Kidney tubule cell (primary cell): ENCODE measurements at places on chromosomes 3 and 15.

GRCh38 chr3:130488288-130488687, 28.7 kb upstream of the COL6A6 start:
- no peak for DNase-seq

GRCh38 chr3:57112206-57112605, 51.7 kb downstream of the SPATA12 start:
- no peak for DNase-seq

GRCh38 chr3:108328821-108329486, 32.6 kb downstream of the HHLA2 start:
- DNase-seq = peak; percentile 14

DNA sequence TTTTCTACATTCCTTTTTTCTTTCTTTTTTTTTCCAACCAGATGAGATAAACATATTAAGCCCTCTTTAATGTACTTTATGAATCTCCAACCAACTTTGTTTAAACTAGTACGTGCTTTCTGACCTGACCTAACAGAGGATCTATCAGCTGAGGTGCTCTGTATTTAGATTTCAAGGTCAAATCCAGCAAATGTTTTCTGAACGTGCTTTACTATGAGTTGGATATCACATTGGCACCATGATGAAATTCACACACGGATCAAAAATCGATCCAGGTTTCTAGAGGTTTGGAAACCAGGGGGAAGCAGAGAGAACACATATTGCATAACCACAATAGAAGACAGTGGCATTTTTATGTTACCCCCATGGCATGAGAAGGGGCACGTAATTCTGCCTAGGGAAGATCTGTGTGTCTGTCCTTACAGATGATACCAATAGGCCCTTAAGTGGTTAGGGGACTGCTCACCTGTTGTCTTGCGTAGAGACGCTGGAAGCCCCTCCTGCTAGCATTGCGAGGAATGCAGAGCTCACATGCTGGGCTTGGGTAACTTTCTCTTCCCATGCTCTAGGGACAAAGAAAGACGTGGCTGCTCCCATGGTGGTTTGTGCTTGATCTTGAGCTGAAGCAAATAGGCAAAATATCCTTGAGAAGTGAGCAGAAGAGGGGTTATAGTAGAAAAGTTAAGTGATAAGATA, 59.3 kb upstream of the ABHD10 start:
- no peak for DNase-seq

GRCh38 chr15:63553388-63553791, 43.8 kb upstream of the FBXL22 start:
- DNase-seq = peak; percentile 96

GRCh38 chr15:77034695-77035489, 36.0 kb downstream of the TSPAN3 start:
- no peak for DNase-seq

DNA sequence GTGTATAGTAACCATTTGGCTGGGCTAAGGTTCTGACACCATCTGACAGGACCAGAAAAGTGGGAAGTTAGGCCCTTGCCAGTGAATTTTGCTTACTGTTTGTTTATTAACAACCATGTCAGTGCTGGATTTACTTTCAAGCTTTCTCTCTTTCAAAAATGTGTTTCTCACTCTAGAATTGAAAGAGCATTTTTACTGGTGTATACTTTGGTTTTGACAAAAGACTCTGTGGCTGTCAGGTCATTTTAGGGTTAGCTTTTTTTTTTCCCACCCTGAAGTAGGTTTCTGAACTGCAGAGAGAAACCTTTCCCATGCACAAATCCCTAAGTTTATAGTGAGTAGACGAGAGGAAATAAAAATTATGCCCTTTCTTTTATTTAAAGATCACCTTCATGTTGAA, 230.0 kb upstream of the TBC1D5 start:
- no peak for DNase-seq

DNA sequence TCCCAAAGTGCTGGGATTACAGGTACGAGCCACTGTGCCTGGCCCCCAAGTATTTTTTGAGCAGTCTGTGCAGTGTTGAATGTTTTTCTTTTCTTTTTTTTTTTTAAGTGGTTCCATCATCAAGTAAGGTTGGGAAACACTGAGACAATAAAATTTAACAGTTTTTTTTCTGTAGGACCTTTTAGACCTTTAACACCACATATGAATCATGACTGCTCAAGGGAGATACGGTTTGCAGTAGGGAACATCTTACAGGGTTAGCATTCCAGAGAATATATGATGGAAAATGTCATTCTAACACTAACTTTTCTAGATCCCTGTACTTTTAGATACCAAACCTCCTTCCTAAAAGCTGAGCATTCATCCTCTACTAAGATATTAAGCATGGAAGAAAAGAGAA, 41.7 kb downstream of the SNX4 start:
- no peak for DNase-seq

GRCh38 chr3:112897791-112898190, 51.1 kb upstream of the CD200R1L start:
- DNase-seq = no peak

DNA sequence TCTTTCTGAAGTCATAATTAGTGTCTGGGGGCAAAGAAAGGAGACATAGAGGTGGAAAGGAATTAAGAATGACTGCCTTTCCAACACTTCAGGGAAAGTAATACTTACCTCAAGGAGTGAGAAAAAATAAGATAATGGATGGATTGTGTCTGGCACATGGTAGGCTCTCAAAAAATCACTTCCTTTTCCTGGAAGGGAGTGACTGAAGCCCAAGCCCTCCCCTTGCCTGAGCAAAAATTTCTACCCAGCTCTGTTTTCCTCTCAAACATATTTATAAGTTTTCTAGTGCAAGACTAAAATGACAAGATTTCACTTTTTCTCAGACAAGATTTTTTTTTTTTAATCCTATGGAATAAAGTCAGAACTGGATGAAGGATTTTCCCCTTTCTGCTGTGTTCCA, 145.0 kb downstream of the IGSF11 start:
- DNase-seq = no peak

- DNase-seq = no peak
These were observed 325.2 kb downstream of the DIPK2A start for GRCh38 chr3:144296808-144297207.

DNA sequence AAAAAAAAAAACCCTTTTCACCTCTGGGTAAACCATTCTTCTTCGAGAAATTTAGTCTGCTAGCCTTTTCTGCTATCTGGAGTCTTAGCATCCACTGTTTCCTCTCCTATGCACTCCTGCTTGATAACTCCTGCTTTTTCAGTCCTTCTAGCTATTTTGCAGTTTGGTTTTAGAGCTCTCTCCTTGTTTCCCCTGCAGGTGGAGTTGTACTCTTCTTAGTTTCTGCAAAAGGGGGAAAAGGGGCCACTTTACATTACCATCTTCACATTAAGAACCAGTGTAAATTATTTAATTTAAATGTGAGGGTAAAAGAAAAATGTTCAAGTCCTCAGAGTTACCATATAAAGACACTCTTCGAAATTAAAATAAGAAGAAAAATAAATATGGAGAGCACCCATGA, 23.6 kb upstream of the MYLK start:
- no peak for DNase-seq

- peak; percentile 23 for DNase-seq
These were observed 36.0 kb upstream of the GATM start for GRCh38 chr15:45414215-45414885.

DNA sequence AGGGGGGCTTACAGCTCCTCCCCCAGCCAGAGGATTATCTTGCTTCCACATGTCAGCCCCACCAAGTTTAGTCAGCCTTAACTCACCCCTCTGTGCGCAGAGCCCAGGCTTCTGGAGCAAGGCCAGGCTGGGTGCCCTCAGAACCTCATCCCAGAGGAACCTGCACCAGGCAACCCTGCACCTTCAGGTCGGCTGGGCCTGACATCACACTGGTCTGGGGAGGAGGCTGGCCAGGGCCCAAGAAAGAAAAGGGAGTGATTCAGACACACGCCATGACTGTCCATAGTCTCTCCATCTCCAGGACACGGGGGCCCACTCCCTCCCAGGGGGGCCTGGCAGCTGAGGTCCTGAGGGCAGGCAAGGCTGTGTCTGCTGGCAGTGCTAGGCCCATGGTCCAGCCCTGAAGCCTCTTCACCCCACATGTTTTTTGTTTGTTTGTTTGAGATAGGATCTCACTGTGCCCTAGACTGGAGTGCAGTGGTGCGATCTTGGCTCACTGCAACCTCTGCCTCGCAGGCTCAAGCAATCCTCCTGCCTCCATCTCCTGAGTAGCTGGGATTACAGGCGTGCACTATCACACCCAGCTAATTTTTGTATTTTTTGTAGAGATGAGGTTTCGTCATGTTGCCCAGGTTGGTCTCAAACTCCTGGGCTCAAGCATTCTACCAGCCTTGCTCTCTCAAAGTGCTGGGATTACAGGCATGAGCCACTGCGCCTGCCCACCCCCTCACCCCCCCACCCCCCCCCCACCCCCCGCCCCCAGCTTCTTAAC, 11.1 kb downstream of the TNK2 start:
- peak; percentile 83 for DNase-seq

DNA sequence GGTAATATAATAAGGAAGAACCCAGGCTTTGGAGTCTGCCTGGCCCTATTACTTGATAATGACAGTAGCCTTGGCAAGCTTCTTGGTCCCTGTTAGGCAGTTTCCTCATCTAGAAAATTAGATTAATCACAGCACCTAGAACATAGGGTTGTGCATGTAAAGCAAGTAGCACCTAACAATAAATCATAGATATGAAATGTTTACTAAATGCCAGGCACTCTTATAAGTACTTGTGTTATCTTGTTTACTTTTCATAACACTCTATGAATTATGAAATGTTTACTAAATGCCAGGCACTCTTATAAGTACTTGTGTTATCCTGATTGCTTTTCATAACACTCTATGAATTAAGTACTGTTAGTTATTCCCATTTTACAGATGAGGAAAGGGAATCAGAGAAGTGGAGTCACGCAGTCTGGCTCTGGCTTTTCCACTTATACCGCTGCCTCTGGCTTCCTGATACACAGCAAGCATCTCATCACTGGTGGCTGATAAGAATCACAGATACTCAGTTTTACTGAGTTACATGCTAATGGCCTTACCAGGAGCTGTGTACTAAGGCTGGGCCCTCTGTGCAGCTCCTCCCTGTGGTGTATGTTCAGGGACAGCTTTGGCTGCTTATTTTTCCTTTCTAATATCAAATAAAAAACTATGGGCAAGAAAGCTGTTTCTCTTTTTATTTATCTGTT, 123.4 kb downstream of the FEZF2 start:
- DNase-seq = no peak

DNA sequence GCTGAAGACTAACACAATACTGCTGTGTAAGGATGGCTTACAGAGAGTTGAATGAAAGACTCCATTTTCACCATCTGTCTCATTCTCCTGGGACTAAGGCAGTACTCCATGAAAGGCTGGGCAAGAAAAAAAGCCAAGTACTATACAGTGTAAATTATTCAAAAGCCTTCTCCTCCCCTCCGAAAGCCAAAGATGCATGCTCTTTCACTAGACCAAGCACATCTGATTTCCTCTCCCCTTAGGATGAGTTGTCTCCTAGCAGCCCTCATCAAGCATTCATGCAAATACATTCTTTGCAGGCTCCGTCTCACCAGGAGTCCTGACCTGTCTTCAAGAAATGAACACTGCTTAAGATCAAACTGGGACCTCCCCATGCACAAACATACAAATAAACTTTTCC, 133.5 kb upstream of the THBS1 start:
- no peak for DNase-seq

- no peak for DNase-seq
These were observed 25.7 kb downstream of the DCLK3 start for GRCh38 chr3:36738702-36739101.
